ENCODE measurements at places on chromosomes 5 and 9.
A peak's percentile ranks its signal among the peaks of the same experiment; 100 is the strongest.

DNA sequence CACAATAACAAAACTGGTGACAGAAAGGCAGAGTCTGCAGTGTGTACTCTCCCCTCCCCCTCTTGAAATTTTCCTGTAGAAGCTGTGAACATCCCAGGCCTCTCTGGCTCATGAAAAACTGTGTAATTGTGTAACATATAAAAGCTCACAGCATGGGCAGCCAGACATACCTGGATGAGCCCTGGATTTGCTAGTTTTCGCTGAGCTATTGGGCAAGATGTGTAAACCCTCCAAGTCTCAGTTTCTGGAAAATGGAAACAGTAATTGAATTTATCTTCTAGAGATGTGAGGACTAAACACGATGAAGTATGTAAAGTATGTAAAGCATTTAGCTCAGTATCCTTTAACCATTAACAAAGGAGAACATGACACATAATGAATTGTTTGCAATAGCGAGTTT, 143.2 kb upstream of the ANKH start:
- no peak for DNase-seq

GRCh38 chr5:167897371-167897770, 394.1 kb upstream of the WWC1 start:
- no peak for DNase-seq

- no peak for DNase-seq
Observed at GRCh38 chr5:61304590-61305381, 27.3 kb upstream of the ZSWIM6 start.

- no peak for DNase-seq
Observed at GRCh38 chr5:113122053-113122452, 145.5 kb downstream of the DCP2 start.

DNA sequence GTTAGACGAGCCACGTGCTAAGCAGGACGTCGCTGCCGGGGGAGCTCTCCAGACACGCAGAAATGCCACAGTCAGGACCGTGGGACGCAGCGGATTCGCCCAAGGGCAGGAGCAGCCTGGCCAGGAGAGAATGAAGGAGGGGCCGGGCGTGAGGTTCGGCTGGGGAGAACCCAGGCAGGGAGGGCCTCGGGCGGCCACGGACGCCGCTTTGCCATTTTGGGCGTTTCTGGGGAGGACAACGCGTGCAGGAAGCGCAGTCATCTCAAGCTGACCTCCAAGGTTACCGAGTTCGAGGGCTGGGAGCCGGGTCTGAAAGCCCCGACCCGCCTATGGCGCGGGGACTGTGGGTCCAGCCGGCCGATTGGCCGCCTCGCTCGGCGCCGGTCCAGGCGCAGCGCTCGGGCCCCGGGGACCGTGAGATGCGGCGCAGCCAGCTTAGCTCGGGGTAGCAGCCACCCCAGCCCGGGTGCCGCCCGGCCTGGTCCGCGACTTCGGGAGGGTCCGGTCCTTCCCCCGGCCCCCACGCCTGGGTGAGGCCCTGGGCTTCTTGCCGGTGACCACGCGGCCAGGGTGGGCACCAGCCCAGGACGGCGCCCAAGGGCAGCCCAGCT, 760 bp upstream of the MAN1B1 start:
- DNase-seq: no peak

- DNase-seq: no peak
Observed at GRCh38 chr9:93603011-93603410, 26.6 kb downstream of the PHF2 start.

- no peak for DNase-seq
Observed at GRCh38 chr9:20962536-20963225, 68.8 kb downstream of the HACD4 start.

GRCh38 chr5:112921026-112921832, 798 bp downstream of the REEP5 start:
- peak; percentile 65 for DNase-seq

GRCh38 chr9:126916909-126917308, 2.3 kb downstream of the RALGPS1 start:
- DNase-seq: no peak

- peak; percentile 67 for DNase-seq
Observed at GRCh38 chr9:129225815-129226214, 47.8 kb upstream of the IER5L start.

DNA sequence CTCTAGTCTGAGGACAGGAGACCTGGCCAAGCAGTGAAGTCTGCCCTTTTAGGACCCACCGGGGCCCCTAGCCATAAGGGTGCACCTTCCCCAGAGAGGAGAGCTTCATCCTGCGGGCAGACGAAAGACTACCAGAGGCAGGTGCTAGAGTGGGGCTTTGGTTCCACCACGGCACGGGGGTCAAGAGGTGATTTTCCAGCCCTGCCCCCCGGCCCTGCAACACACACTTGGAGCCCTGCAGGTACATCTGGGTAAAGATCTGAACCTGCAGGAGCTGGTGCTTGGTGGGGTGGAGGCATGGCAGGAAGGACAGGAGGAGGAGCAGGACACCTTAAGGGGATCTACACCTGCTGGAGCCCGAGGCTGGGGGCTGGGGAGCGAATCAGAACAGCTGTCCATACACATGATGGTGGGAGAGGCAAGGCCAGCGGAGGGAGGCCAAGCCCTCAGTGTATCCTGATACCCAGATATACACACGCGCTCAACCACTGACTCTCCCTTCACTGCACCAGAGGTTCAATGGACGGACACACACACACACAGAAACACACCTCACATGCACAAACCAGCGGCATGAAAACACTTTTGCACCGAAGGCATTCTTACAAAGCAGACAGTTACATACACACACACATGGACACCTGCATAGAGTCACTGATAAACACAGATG, 98.4 kb upstream of the MVB12B start:
- no peak for DNase-seq

GRCh38 chr9:78663369-78663768, 366.4 kb downstream of the PSAT1 start:
- no peak for DNase-seq

DNA sequence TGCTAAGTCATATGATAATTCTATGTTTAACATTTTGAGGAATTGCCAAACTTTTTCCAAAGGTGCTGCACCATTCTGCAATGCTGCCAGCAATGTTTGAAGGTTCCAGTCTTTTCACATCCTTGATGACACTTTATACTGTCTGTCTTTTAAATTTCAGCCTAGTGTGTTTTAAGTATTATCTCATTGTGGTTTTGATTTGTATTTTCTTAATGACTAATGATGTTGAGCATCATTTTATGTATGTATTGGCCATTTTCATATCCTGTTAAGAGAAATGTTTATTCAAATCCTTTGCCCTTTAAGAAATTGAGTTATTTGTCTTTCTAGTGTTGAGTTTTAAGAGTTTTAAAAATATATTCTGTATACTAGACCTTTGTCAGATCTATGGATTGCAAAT, 5.0 kb upstream of the TEX48 start:
- no peak for DNase-seq

DNA sequence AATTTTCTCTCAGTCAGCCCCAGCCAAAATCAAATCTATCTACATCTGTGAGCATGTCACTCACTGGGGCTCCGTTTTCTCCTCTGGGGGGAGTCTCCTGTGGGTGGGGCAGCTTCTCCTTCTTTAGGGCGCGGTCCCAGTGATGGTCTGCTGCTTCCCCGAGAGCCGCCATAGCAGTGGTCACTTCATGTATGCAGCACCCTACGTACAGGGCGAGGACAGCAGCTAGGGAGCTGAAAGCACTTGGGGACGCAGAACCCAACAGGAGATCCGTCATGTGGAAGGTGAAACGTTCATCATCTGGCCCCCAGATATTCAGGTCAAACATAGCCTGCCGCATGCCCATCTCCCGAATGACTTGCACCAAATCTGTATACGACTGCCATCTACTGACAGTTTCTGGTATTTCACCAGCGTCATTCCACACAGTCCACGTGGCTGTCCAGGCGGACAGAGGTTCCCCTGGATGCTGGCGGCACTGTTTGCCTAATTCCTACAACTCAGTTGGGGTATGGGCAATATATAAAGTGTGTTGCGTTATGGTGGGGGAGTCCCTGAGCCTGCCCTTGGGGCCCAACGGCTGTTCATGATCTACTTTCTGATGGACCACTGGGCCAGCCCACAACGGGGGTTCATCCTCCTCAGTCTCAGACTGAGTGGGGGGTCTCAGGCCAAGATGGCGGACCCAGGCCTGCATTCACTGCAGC, 795.0 kb downstream of the EFNA5 start:
- no peak for DNase-seq

DNA sequence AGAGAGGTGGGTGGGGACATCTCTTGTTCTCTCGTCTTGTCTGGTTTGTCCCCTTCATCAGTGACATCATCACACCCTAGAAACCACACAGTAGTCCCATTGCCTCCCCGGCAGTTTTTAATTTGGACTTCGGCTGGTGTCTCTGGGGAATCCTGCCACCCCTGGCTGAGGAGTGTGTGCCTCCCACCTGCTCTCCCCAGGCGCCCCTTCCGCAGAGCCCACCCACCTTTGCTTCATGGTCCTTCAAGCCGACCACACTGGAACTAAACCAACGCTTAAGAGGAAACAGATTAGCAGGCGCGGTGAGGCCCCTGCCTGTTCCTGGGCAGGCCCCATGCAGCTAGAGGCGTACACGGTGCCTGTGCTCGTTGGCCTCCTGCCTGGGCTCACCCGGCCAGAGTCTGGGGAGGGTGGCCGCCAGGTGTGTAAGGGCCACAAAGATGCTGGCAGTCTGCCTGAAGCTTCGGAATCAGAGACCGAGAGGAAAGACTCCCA, 107.6 kb upstream of the SPRY4 start:
- DNase-seq: no peak

GRCh38 chr5:54611290-54611951, 93.9 kb downstream of the SNX18 start:
- DNase-seq: no peak

DNA sequence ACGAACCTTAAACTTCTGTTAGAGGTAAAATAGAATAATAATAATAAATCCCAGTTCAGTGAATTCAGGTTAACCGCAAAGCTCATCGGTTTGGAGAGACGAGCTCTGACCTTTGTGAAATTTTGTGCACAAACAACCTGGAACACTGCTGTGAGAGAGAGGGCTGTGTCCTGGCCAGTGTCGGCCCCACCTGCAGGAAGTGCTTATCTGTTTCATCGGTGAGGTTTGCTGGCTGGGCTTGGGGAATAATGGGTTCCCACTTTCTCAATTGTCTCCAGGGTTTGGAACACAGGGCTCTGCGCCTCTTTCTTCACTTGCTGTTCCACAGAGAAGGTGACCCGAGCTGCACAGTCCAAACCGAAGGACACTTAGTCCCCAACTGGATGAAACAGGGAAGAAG, 19.3 kb upstream of the CLPTM1L start:
- no peak for DNase-seq

GRCh38 chr5:86918246-86918645, 300.5 kb downstream of the COX7C start:
- no peak for DNase-seq

- DNase-seq: no peak
Observed at GRCh38 chr9:87751423-87751822, 25.5 kb downstream of the CTSL start.

DNA sequence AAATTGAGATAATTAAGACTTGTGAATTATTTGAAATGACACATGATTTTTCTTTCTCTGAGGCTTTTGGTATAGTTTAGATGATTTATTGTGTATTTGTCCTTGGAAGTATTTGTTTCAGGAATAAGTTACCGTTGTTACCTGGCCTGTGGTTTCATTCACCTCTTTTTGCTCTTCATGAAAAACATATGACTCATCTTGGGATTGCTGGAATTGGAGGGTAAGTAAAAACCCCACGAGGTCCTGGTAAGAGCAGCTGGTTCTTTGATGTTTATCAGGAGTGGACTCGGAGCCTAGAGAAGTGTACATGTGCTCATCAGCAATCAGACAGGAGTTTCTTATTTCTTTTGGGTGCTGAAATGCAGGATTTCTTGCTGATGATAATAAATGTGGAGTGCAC, 275.3 kb downstream of the PSAT1 start:
- DNase-seq: no peak

DNA sequence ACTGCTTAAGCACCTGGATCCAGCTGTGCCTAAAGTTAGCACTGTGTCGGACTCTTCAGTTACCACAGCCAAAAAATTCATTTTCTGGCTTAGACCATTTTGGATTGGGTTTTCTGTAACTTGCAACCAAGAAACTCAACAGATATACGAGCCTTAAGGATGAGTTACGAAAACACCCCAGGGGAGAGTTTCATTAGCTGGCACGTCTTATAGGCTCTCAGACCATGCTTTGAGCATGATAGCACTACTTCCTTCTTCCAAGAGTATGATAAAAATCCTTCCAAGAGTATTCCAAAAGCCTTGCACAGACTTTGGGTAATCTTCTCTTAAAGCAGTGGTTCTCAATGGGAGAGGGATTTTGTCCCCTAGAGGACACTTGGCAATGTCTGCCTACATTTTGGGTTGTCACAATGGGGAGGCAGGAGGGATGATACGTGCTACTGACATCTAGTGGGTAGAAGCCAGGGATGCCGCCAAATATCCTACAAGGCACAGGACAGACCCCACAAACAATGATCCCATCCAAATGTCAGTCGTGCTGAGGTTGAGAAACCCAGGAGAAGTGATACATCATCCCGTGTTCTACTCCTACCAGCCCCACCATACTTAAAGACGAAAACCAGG, 64.8 kb downstream of the SMIM23 start:
- no peak for DNase-seq

- peak; percentile 60 for DNase-seq
Observed at GRCh38 chr5:172583931-172584511, 57.0 kb upstream of the NEURL1B start.

- DNase-seq: no peak
Observed at GRCh38 chr9:32172256-32172655, 212.2 kb upstream of the ACO1 start.

DNA sequence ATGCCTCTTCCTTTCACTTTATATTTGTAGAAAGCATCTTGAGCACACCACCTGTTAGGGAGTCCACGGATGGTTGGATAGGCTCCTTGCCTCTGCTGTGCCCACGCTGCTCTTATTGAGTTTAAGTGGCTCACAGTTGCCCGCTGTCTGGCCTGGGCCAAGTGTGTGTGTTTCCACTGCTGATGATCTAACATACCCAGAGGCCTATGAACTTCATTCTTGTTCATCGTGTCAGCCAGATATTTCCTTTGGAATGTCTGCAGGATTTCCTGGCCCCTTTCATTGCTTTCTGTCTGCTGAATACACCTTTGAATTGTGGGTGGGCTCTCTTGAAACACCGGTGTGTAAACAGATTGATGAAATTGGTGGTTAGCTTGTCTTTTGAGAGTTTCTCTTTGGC, 46.6 kb downstream of the MVB12B start:
- DNase-seq: no peak

Measured in renal pelvis (tissue), 12 donors.